ENCODE measurements at places on chromosomes 13 and 19. TPM values are rescaled to one million over a fixed set of nuclear protein-coding genes. Genes with fewer than 3 reads are reported as not detected.

The FCER2 gene
- not detected for total RNA-seq

The ARHGEF7 gene
- total RNA-seq, result 57.1 TPM

The SGCG gene
- not detected for total RNA-seq

The NPHS1 gene
- total RNA-seq, result not detected

The TTC9B gene
- total RNA-seq, result not detected

The EFNB2 gene
- 6.9 TPM for total RNA-seq

The ZNF563 gene
- 1.2 TPM for total RNA-seq

The ZNF792 gene
- total RNA-seq, result 6.3 TPM

Data from melanocyte of skin (primary cell).